ENCODE measurements at places on chromosomes 7 and 10.

DNA sequence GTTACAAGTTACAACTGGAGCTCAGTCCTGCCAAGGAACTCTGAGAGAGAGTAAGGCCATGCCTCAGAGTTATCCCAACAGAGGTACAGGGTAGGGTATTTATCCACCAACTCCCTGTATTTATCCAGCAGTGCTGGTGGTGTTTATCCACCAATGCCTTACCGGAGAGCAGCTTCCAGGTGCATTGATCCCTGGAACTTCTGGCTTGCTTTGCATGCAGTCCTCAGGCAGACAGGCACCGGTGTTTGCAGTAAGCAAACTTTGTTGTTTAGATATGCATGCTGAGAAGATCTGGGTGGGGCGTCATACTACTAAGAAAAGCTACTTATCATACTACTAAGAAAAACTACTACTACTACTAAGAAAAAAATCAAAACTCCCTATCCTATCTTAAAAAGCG, 92.4 kb downstream of the CYP26A1 start:
- no peak for DNase-seq

DNA sequence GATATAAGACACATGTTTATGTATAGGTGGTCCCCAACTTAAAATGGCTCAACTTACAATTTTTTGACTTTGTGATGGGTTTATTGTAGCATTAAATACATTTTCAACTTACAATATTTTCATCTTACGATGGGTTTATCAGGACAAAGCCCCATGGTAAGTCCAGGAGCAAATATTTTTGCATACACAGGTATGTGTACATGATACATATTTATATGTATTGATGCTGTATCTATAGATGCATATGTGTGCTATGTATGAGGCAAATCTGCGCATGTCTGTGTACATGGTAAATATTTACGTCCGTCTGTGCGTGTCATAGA, 664 bp upstream of the UBE3C start:
- DNase-seq: no peak

GRCh38 chr7:30994206-30995100, 30.7 kb downstream of the GHRHR start:
- no peak for DNase-seq

- DNase-seq: no peak
These were observed 213.4 kb upstream of the CDC14C start for GRCh38 chr7:48710995-48711394.

DNA sequence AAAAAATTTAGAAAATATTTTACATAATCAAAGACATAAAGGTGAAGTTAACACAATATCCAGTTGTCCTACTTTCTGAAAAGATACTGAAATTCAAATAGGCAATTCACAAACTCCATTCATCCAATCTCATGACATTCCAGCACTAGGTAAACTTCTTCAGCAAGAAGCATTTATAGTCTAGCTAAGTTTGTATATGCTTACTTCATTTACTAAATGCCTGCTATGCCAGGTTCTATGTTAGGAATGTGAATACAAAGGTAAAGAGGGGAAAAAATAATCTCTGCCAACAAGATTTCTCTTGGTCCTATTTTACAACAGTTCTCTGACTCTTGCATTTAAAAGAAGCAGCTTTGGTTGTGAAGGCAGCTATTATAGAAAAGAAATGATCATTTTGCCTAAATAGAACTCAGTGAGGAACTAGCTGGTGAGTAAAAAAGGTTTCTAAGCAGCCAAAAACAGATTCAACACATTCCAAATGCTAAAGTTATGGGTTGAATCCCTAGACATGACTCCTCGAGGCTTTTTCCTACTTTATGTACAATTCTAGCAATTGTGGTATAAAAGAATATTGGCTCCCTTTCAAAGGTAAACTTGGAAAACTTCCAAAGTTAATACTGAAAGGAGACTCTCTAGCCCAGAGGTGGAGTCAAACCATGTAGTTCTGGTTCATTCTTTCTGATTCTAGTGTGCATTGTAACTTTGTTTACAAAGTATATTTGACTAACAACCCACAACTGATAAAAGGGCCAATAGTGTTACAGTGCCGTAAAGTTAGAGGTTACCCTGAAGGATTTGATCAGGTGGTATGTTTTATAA, 30.9 kb upstream of the KLHL7 start:
- DNase-seq: no peak

- no peak for DNase-seq
These were observed 152.4 kb upstream of the UNC5B start for GRCh38 chr10:71059943-71060342.

DNA sequence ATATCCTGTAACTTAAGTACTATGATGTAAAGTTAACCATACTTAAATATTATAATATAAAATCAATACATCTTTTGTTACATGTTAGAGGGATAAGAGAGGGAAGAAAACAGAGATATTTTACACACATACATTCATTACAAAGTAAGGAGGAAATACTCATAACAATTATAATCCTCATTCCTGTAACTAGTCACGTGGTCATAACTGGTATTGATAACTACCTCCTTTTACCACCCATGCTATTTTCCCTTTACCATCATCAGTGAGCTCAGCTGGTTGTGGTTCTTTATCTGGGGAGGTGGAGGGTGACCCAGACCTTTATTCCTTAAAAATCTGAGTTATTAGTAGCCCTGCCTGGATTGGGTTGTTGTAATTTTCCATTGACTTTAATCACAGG, 8.3 kb downstream of the GIMAP8 start:
- DNase-seq: no peak

DNA sequence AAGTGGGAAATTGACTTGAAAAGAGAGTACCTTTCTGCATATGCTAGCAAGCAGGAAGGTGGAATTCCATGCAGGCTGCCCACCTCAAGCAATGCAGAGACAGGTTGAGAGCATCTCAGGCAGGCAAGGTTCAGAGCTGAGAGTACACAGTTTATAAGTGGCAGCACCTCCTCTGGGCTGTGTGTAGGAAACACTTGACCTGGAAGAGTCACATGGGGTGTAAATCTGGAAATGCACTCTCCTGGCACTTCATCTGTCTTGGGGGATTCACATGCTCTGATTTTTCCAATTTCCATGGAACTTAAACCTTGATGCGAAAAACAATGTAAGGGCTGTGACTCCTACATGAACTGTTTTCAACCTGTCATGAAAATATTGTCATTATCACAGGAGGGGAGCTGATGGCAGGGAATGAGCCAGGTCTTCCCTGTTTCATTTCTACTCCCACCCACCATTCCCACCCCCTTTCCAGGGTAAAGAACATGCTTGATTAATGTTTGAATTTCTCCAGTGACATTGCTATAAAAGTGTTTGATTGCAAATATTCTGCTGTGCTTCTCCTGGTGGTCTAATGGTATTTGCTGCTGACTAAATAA, 328.3 kb downstream of the BICC1 start:
- DNase-seq: no peak

- DNase-seq: peak; percentile 60
These were observed 588 bp downstream of the CYREN start for GRCh38 chr7:135169964-135170273.
